ENCODE measurements at places on chromosomes 6 and 20.
A peak's percentile ranks its signal among the peaks of the same experiment; 100 is the strongest.

GRCh38 chr20:46872328-46873211, 22.1 kb upstream of the EYA2 start:
- no peak for DNase-seq

- no peak for DNase-seq
These were observed 26.4 kb downstream of the RPP40 start for GRCh38 chr6:4977468-4977867.

DNA sequence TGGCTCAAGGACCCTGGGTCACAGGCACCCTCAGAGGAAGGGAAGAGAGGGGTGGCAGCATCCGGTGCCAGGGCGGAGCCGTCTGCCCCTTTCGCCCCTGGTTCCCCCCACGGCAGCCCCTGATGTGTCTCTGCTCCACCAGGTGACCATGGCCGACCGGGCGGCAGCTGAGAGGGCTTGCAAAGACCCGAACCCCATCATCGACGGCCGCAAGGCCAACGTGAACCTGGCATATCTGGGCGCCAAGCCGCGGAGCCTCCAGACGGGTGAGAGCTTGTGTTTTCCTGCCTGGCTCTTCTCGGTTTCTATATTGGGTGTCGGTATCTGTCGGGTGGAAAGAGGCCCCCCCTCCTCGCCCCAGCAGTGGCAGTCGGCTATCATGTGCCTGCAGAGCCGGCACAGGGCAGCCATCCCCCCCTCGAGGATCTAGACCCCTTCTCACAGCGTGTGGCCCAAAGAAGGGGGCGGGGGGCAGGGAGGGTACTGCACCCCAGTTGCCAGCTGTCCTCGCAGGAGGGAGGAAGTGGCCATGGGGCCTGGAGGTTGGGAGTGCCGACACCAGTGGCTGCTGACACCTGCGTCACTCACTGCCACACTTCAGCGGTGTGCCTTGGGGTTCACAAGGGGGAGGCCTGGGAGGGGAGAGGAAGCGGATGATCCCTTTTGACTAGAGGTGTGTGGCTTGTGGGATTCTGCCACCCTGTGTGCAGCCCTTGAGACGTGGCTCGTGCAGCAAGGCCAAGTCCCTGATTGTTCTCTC, 1.5 kb downstream of the RBM38 start:
- peak; percentile 96 for DNase-seq

DNA sequence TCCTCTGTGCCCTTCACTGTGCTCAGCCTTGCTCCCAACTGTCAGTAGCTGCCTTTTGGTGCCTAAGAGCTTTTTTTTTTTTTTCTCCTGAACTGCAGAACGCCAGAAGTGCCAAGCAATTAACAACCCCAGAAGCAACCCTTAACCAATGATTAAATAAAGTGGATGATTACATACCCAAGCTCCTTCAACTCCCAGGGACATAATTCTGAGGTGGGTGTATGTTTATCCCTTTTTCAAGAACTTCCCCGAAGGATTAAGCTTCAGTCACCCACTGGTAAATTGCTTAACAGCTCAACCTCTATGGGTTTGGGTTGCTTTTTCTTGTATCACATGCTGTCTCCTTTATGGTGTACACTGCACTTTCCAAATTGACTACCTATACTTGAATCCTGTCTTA, 41.1 kb downstream of the KLHL31 start:
- no peak for DNase-seq

DNA sequence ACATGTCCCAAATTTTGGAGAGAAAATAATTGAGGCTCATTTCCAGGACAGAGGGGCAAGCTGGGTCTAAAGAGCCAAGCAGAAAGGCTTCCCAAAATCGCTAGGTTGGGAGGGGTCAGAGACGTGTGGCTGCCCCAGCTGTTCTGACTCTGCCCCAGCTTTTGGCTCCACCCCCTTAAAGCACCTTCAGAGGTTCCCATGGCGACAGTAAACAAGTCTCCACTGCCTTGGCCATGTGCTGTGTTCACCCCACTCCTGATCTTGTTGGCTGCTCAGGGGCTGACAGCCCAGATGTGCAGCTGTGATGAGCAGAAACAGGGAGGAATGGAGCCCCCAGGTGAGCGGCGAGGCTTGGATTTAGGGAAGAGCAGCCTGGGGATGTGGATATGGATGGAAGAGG, 72.8 kb upstream of the SPTLC3 start:
- DNase-seq: no peak

- DNase-seq: no peak
These were observed 34.1 kb downstream of the TNFRSF21 start for GRCh38 chr6:47275640-47276039.

GRCh38 chr6:145228962-145229582, 506.2 kb downstream of the EPM2A start:
- no peak for DNase-seq

GRCh38 chr20:60180986-60181385, 222.8 kb downstream of the CDH26 start:
- DNase-seq: no peak

DNA sequence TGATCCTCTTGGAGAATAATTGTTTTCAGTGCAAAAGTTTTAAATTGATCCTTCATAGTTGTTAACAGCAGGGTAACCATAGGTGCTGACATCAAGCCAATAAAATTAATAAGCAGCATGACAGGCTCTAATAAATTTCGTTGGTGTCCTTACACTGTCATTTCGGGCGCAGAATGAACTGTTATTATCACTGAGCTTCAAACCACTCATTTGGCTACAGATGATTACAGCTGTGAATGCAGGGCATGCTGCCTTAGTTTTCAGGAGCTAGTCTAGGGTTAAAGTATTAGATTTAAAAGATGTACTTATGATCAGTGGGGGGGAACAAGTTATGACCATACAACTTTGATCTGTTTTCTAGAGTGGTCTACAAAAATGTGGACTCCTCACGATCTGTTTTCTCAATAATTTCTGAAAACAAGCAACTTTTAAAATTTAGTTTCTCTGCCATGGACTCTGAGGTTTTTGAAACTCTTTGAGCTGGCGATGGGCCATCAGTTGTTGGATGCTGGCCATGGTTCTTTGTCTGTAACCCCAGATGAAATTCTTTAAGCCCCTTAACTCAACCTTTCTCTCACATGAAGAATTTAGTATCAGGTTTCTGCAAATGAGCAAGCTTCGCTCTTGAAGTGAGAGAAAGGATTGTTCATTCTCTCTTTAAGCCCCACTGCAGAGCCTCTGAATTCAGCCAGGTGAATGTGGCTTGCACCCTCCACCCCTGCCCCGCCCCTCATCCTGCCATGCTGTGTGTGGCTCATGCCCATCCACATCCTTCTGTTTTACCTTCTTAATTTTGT, 99.1 kb upstream of the MTHFD1L start:
- no peak for DNase-seq

- no peak for DNase-seq
These were observed 181.3 kb upstream of the GMDS start for GRCh38 chr6:2426561-2427340.

- DNase-seq: no peak
These were observed 168.4 kb upstream of the CDYL start for GRCh38 chr6:4607793-4608192.

DNA sequence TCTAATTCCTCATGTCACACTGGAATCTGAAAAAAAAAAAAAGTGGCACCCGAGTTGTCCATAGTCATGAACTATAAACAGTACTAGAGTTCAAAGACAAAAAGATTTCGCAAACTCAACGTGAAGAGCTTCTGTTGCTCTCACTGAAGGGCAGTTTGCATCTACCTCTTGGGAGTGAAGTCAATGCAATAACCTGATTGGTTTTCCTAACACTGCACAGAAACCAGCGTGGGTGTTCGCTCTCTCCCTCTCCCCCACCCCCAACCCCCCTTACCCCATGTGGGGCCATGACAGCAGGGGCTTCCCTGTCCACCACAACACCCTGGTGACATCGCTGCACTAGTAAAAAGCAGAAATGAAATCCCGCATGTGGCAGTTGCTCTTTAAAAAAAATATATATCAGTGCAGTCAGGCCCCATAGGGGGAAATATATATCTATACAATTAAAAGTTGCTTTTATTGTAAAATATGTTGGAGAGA, 66.9 kb downstream of the GMPR start:
- DNase-seq: no peak

DNA sequence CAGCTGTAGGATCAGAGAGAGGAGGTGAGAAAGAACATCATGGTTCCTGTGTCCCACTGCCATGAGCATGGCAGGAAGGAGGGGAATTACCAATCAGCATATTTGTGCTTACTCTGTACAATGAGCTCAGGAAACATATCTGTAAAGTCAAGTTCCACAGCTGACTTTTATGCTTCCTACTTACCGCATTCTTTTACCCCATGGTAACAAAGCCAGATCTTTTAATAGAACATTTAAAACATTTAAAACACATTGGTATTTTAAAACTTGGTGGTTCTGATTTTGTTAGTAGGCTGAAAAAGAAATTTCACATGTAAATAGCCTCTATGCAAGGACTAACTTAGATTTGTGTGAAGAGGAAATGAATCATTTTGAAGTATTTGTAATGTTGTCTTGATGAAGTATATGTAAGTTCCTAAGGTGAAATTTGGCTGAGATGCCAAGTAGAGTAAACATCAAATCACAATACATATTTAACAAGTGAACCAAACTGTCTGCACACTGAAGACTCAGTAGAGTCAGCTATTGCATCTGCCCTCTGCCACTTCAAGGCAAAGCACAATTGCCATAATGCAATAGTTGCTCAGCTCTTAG, 114.7 kb downstream of the GJA10 start:
- no peak for DNase-seq

GRCh38 chr20:32839227-32839981, 19.3 kb upstream of the EFCAB8 start:
- no peak for DNase-seq

GRCh38 chr20:515696-516095, 27.9 kb downstream of the CSNK2A1 start:
- no peak for DNase-seq
